ENCODE measurements at places on chromosomes 3 and 15.

DNA sequence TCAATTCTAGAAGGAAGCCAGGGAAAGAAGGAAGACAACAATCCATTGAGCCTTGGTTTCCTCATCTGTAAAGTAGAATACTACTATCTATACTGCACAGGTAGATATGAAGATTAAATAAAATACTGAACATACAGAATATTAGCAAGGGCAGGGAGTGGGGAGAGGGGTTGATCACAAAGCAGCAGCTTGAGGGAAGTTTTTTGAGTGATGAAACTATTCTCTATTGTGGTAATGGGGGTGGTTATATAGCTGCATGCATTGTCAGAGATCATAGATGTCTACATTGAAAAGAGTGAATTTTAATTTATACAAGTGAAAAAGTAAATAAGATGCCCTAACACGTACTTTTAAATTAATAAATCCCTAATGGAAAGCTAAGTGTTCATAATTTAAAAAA lies 242.6 kb upstream of the LRTM1 start:
- no peak for DNase-seq

DNA sequence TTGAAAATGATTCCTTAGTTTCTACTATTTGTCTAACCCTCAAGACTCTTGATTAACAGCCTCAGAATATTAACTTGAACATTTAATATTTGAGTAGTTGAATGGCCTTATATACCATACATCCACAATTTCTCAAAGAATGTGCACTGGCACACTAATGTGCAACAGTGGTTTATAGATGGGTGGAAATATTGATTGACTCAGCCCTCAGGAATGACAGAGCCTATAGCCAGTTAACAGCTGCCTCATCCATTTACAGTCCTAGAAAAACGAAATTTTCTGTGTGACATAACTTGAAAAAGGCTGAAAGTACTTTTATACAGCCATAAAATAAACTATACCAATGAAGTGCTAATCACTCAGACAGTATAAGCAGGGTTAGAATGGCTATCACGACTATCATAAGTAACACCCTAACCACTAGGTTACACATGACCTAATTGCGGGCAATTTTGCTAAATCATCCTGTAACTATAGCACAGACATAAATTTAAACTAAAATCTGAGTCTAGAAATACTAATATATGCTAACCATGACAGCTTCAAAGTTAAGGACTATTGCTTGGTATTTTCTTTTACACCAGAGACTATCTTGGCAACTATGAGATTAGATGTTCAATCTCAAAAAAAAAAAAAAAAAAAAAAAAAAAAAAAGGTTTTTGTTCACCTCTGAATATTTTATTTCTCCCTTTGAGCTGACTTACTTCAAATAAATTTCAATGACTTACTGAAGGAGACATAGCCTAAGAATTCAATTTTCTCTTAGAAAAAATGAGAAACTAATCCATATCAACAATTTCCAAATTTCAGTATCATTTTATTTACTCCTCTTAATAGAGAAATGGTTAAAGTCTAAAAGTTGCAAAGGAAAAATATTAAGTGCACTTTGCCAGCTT lies 9.3 kb downstream of the SECISBP2L start:
- peak; percentile 80 for DNase-seq

DNA sequence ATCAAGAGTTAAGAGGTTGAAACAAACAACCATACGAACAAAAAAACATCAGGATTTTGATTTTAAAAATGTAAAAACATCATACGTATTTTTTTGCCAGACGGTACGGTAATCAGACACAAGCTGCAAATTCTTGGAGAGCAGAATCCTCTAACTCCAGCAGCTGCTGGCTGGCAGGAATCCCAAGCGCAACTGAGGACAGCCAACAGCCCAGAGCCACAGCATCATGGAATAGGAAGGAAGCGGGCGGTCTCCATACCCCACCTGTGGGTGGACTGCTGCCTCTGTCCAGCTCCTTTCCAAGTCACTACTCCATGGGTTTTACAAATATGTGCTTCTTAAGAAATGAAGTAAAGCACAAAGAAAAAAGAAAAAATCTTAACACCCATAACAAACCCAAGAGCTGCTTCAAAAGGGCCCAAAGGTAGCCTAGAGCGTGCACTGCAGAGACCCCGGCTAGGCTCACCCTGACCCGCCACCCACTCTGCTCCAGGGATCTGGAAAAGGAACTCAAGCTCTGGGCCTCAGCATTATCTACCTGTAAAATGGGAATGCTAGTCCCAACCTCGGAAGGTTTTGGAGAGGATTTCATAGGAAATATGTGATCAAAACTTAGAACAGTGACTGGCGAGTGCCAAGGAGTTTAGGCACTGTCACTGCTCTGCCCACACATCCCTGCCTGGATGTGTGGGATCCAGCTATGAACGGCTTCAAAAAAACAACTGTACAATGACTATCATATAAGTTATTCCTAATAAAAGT lies 33.4 kb downstream of the ZXDC start:
- no peak for DNase-seq

GRCh38 chr15:49235446-49236124 lies 65.5 kb downstream of the GALK2 start:
- peak; percentile 55 for DNase-seq

DNA sequence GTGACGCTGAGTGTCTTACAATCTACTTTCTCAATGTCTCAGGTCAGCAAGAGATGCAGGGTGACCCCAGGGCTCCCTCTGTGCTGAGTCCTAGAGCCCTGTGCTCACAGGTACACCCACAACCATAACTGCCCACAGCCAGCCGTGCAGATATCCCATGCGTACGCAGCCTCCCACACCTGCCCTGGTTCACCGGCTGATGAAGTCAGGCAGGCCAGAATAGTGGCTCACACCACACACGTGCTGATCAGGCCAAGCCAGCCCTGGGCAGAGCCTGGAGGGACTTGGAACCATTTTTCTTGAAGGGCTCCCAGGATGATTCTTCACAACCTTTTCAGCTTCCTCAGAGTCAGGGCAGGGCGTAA lies 63.6 kb upstream of the RPL32 start:
- DNase-seq, result no peak

- DNase-seq, result no peak
Observed at GRCh38 chr3:111218615-111219014, 147.0 kb downstream of the NECTIN3 start.

All from HS-27A (cell line).